ENCODE measurements at places on chromosomes 4 and X.

- no peak for DNase-seq
These were observed 57.7 kb upstream of the C4orf54 start for GRCh38 chr4:99715286-99715685.

DNA sequence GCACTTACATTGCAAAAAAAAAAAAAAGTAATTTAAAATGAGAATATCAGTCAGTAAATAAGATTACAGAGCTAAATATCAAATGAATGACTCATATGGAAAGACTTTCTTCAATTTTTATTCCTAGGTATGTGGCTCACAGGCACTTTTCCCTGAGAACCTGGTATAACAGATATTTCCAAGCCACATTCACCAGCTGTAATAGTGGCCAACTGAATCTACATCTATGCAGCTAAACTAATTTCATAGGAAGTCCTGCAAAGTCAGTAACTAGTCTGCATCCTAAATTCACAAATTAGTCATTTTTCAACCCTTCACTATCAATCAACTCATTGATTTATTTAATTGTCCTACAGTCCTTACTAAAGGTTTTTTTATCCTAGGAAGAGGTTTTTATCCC is 5.6 kb downstream of the PDE5A start:
- DNase-seq: peak; percentile 13

GRCh38 chrX:72100824-72101351 is 30.8 kb downstream of the RTL5 start:
- DNase-seq: no peak

GRCh38 chr4:80229128-80229527 is 31.8 kb downstream of the PRDM8 start:
- no peak for DNase-seq

Data from urothelium cell line (cell line).